T-helper 2 cell treated with Interferon-gamma antibody and Interleukin-4, amounts not matched to agents 5 μg/mL and 100 μg/mL, for 36 hours (primary cell): ENCODE measurements at places on chromosomes 2 and 18.

DNA sequence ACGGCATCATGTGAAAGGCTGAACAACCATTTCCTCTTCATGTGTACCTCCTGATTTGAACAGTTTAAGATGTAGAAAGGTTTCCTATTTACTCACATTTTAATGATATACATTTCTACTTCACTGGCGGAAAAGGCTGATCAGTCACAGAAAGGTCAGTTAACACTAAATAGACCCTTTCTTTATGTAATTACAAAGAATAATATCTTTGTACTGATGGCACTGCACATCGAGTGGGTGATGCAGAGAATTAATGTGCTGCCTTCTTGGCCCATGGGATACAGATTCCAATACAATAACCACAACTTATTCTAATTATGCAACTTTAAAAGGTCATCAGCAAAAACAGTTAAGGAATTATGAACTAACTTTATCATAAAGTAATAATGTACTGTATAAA lies 328.5 kb upstream of the KLHL14 start:
- no peaks in the 10 kb centered on the region for H3K4me1 ChIP-seq
- DNase-seq, result no peak
- no peak overlapping the region for H3K27ac ChIP-seq
- H3K36me3 ChIP-seq, result no peaks in the 10 kb centered on the region

DNA sequence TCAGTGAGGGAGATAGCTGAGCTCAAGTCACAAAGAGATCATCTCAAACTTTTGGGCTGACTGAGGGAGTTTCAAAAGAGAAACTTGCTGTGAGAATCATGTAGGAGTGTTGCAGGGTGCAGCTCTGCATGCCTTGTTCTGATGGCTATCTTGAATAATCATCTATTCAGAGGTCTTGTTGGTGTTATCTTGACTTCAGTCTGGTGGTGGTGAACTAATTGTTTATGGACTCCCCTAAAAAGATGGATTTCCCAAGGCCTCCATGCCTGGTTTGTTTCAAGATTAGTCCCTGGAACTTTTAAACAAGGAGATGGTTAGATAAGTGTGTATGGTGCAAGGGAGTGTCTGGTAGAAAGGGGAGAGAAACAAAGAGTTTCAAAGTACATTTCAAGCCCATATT lies 29.8 kb downstream of the SLC39A6 start:
- no peak overlapping the region for H3K27ac ChIP-seq
- DNase-seq, result no peak
- H3K27me3 ChIP-seq, result peaks cover 16% of the 10 kb centered on the region
- H3K4me3 ChIP-seq, result no peak overlapping the region

GRCh38 chr2:173296235-173296634 lies 58.4 kb upstream of the CDCA7 start:
- DNase-seq, result no peak
- H3K36me3 ChIP-seq, result no peaks in the 10 kb centered on the region

- DNase-seq, result no peak
- no peaks in the 10 kb centered on the region for H3K36me3 ChIP-seq
- no peak overlapping the region for H3K4me3 ChIP-seq
- H3K27ac ChIP-seq, result no peak overlapping the region
Observed at GRCh38 chr2:109481599-109481998, 132.2 kb downstream of the SEPTIN10 start.

- no peaks in the 10 kb centered on the region for H3K4me1 ChIP-seq
- H3K4me3 ChIP-seq, result no peak overlapping the region
- no peak for DNase-seq
- H3K27ac ChIP-seq, result no peak overlapping the region
- no peaks in the 10 kb centered on the region for H3K36me3 ChIP-seq
Observed at GRCh38 chr2:223613017-223613950, 11.1 kb upstream of the SCG2 start.

- no peak for DNase-seq
- no peak overlapping the region for H3K4me3 ChIP-seq
- H3K4me1 ChIP-seq, result peaks cover 47% of the 10 kb centered on the region
- peaks cover 18% of the 10 kb centered on the region for H3K36me3 ChIP-seq
- no peaks in the 10 kb centered on the region for H3K27me3 ChIP-seq
Observed at GRCh38 chr18:2882201-2882600, 35.4 kb downstream of the EMILIN2 start.

- H3K27me3 ChIP-seq, result peaks cover 57% of the 10 kb centered on the region
- DNase-seq, result no peak
- no peaks in the 10 kb centered on the region for H3K36me3 ChIP-seq
- no peak overlapping the region for H3K27ac ChIP-seq
- peaks cover 7% of the 10 kb centered on the region for H3K4me1 ChIP-seq
Observed at GRCh38 chr2:212535996-212536816, 2.4 kb downstream of the ERBB4 start.

DNA sequence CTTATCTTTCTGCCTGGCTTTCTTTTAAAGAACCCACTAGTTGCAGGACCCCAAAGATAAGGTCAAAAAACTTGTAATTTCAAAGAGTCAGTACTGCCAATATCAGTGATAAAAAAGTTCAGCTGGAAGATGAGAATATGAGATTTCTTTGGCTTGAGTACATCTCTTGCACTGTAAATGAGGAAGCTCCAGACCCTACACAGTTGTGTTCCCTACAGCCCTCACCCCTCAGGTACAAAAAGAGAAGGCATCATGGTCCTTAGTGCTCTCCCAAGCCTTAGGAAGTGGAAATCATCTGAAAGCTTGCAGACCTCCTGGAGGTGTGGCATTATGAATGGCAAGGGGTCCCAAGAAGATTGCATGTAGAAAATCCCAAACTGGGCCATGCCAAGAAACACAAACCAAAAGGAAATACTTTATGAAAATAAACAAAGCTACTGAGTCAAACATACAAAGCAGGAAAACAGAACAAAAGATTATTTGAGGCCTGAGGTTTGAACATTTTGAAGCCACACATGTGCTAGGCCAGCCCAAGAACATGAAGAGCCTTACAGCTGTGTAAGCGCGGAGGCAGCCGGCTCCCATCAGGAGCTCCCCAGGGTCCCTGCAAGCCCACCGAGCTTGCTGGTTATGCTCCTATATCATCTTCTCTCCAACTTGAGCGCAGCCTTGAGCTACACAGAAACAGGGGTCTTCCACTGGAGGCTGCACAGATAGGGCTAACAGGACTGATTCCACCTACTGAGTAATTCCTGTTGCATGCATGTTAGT lies 217.0 kb downstream of the OSR1 start:
- H3K27ac ChIP-seq, result no peak overlapping the region
- no peaks in the 10 kb centered on the region for H3K36me3 ChIP-seq
- no peaks in the 10 kb centered on the region for H3K27me3 ChIP-seq
- DNase-seq, result no peak
- no peaks in the 10 kb centered on the region for H3K4me1 ChIP-seq
